CD4-positive, alpha-beta T cell (primary cell): ENCODE measurements at places on chromosomes 12 and 14.
A peak's percentile ranks its signal among the peaks of the same experiment; 100 is the strongest.

- DNase-seq: no peak
Observed at GRCh38 chr12:10067264-10067663, 31.5 kb downstream of the CLEC1A start.

- no peak for DNase-seq
Observed at GRCh38 chr12:32031109-32031508, 71.9 kb downstream of the RESF1 start.

DNA sequence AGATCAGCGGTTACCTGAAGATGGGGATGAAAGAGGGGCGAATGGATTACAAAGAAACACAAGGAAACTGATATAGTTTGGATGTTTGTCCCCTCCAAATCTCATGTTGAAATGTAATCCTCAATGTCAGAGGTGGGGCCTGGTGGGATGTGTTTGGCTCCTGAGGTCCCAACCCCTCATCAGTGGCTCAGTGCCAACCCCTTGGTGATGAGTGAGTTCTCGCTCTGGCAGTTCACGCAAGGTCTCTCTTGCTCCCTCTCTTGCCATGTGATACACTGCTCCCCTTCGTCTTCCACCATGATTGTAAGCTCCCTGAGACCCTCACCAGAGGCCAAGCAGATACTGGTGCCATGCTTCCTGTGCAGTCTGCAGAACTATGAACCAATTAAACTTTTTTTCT lies 28.0 kb downstream of the ITGA7 start:
- DNase-seq: no peak

- DNase-seq: no peak
Observed at GRCh38 chr14:96165493-96166436, 38.9 kb upstream of the BDKRB2 start.

DNA sequence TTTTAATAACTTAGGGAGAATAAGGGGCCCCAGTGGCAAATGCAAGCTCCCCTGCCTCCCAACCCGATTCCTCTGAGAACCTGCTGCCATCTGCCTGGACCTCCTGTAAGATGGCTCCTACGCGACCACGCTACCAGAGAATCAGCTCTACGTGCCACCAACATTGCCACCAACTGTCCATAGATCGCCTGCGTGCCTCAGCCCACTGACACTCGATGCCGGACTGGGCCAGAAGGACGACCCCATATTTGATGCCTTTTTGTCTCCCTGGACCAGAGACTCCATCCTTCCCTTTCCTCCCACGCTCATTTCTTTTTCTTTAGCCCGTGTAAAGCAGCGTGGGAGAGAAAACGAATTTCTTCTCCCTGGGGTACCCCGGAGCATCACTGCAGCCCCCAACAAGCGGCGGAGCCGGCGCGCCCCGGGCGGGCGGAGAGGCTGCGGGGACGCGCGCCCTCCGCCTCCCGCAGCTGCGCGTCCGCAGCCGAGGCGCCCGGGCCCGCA lies 565 bp upstream of the KLHL42 start:
- peak; percentile 39 for DNase-seq

DNA sequence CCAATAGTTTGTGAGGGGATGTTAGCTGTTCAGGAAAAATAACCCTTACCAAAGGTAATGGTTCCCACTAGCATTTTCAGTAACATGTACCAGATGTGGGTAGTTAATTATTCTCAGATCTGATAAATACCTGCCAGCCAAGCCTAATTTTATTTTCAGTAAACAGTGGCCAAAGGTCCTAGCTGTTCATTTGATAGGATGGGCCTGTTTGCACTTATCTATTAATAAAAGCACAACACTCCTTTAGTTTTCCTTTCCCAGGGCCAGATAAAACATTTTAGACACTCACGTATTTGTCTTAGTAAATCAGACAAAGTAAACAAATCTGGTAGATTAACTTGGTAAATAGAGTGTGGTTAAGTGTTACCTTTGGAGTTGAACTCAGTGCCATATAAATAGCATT lies 345.1 kb downstream of the RAD51B start:
- no peak for DNase-seq

- DNase-seq: no peak
Observed at GRCh38 chr12:32211066-32211899, 104.6 kb downstream of the BICD1 start.

GRCh38 chr12:51827925-51828818 lies 20.3 kb downstream of the FIGNL2 start:
- peak; percentile 45 for DNase-seq

DNA sequence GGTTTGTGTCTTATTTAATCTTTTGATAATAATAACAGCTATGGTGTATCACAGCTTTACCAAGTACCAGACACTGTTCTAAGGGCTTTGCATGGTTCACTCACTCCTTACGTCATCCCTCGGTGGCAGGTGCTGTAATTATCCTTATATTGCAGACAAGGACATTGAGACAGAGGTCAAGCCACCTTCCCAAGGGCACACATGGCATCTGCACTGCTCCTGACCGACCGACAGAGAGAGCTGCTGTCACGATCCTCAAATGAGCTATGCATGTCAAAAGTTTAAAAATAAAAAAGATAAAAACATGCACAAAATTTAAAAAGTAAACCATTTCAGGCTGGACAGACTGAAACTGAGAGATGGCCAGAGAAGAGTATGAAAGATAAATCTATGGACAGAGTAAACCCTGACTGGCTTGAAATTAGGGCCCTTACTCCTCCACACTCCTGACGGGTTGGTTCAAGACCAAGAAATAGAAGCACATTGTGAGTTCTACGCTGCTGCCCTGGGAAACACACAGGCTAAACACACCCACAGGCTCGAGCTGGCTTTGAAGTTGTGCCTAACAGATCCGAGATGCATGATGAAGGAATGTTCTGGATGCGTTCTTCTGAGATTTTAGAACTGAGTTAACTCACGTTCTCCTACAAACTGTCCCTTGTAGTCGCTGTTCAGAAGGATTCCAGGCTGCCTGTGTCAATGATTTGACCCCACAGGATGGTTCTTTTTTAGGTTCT lies 268.7 kb downstream of the ZFP36L1 start:
- DNase-seq: no peak

DNA sequence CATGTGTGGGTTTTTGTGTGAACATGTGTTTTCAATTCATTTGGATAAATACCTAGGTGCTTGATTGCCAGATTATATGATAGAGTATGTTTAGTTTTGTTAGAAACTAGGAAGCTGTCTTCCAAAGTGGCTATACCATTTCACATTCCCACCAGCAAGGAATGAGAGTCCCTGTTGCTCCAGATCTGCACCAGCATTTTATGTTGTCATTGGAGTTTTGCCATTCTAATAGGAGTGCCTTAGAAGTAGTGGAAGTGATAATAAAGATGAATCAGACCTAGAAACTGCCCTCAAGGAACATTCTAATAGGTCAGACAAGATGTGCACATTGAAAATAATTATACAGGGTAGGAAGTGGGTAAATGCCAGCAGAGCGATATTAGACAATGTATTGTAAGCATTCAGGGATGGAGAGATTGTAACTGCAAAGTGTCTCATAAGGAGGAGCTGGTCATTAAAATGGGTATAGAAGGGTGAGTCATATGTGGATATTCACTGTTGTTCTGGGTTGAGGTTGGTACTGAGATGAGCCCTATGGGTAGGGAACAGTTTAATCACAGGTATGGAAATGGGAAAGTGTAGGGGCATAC lies 71.4 kb downstream of the MNAT1 start:
- DNase-seq: no peak

DNA sequence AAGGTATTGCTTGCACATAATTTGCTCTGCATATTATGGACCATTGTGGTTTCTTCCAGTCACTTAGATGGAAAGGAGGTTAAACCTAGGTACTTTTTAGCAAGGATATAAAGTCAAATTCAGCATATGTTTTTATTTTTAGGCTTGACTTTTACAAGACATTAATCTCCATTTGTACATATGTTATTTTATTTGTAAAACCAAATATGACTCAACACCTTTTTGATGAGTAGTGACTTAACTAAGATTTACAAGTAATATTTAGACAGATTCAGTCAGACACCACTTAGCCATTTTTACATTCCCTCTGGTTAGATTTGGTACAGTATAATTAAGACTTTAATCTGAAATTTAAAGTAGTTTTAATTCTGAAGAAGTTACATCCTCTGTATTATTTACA lies 55.0 kb downstream of the BHLHE41 start:
- DNase-seq: no peak

GRCh38 chr12:50679612-50680011 lies 84.3 kb upstream of the ATF1 start:
- DNase-seq: no peak
